ENCODE measurements at places on chromosomes 1 and 21.

DNA sequence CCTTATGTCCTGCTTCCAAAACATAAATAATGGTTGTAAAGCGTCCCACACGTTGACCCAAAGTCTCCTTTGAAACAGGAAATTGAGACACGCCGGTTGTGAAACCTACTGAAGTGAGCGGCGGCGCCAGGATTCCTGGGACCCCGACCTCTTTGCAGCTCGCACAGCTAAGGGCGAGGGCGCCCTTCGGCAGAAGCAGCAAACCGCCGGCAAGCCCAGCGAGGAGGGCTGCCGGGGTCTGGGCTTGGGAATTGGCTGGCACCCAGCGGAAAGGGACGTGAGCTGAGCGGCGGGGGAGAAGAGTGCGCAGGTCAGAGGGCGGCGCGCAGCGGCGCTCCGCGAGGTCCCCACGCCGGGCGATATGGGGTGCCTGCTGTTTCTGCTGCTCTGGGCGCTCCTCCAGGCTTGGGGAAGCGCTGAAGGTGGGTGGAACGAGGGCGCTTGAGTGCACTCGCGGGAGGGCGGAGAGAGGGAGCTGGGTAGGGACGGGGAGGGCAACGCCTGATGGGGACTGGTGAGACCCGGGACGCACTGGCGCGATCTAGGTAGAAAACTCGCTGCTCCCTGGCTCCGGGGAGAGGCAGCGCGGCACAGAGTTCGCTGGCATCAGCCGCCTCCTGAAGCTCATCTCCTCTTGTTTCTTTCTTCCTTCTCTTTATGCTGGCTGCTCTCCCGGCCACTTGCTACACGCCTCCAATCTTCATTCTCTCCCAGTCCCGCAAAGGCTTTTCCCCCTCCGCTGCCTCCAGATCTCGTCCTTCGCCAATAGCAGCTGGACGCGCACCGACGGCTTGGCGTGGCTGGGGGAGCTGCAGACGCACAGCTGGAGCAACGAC, at the start of gene CD1D:
CD1D (plus strand) TSS at position 155 of the 836 bp plus-strand sequence; CDS start at position 362, 207 bp downstream.
- no peak for DNase-seq

DNA sequence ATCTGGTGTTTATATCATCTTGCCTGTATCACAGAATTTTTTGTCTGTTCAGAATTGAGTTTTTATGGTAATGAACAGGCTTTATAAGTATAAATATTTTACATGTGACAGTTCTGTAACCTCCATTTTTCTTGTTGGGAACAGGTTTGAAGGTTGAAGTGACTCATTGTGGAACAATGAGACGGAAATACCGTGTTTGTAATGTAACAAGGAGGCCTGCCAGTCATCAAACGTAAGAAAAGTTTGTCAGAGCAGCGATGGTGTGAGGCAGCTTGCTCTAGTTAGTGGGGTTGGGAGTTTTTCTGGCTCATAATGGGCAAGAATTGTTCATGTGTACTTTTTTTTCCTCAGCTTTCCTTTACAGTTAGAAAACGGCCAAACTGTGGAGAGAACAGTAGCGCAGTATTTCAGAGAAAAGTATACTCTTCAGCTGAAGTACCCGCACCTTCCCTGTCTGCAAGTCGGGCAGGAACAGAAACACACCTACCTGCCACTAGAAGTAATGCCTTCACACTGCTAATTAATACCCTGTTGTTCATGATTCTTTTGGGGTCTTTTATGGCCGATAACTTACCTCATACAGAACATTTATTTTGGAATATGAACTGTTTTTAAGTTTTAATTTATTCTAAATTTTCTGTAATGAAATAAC, 75.2 kb upstream of the TEKT2 start:
- DNase-seq, result no peak

DNA sequence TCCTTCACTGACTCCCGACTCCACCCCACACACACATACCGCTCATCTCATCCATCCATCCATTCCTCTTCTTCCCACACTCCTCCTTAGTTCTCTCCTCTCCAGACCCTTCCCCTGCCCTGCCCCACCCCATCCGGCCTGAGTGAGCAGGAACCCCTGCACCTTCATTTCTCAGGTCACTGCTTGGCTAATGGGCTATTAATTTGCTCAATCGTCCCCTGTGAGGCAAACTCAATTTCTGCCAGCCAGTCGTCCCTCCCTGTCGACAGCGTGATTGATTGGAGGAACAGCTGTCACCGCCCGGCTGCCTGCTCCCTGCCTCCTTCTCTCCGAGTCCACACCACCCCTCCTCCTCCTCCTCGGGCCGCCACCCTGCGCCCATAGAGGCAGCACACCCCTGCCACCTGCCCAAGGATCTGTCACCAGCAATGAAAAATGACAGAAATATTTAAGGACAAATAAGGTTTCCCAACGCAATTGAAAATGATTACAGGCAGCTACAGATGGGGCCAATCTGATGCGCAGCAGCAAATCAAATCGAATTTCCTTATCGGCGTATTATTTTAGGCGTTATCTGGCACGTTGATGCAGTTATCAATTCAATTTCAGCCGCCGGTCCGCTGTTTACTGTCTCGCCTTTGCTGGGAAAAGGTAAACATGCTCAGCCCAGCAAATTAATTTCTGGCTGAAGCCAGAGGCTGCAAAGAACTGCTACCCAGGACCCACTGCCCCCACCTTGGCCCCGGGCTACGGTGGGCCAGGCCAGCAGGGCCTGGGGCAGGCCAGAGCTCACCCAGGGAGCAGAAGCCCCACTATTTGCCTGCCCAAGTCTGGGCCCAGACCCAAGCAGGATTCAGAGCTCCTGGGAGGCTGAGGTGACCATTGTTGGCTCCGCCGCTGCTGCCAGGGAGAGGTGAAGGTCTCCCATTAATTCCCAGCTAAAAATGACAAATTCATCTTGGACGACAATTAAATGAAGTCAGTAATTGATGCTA, 71.3 kb downstream of the TMEM53 start:
- no peak for DNase-seq

- DNase-seq, result no peak
Observed at GRCh38 chr21:25323356-25323949, 283.8 kb downstream of the MRPL39 start.

GRCh38 chr1:151282883-151283725, 1.0 kb downstream of the ZNF687 start:
- no peak for DNase-seq

DNA sequence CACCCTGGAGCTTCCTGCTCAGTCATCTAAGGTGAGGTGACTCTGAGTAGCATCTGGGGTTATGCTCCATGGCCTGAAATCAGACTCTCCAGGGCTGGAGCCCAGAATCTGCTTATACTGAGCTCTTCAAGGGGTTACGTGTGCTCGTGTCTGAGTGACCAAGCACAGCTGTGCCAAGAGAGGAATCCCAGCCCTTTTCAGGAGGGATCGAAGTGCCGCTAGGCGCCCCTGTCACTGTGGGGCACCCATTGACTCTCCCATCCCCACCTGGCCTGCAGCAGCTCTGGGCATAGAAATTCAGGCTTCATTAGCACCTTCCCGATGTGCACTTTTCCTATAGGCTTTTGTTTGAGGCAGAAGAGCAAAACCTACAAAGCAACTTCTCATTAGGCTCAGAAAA, 13.8 kb downstream of the VASH2 start:
- no peak for DNase-seq
